ENCODE measurements at places on chromosomes 11 and 22. TPM values are rescaled to one million over a fixed set of nuclear protein-coding genes. Genes with fewer than 3 reads are reported as not detected.
A peak's percentile ranks its signal among the peaks of the same experiment; 100 is the strongest.

GRCh38 chr11:12981676-12982522 lies 27.2 kb upstream of the RASSF10 start:
- H3K36me3 ChIP-seq, result no peaks in the 10 kb centered on the region
- DNase-seq, result peak; percentile 13
- H3K27me3 ChIP-seq, result peaks cover 32% of the 10 kb centered on the region

DNA sequence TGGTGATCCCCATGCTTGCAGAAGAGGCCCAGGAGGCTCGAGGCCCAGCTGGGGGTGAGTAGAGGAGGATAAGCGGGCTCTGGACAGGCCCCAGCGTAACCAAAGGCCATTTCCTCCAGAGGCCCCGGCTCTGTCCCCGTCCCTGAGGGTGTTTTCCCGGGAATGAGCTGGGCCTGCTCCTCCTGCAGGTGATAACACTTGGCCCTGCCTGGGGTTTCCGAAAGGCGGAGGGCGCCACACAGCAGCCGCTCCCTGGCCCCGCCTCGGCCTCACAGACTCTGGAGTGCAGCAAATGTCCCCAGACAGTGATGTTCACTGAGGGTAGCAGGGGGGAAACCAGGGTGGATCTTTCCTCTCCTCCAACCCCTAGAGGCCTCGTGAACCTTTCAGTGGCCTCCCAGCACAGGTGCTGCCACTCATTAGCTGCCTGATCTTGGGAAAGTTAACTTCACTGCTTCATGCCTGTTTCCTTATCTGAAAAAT lies 10.5 kb upstream of the MGAT3 start:
- no peak overlapping the region for H3K4me3 ChIP-seq
- H3K27me3 ChIP-seq, result no peaks in the 10 kb centered on the region
- H3K36me3 ChIP-seq, result no peaks in the 10 kb centered on the region
- H3K27ac ChIP-seq, result no peak overlapping the region

- H3K27me3 ChIP-seq, result no peaks in the 10 kb centered on the region
- no peaks in the 10 kb centered on the region for H3K36me3 ChIP-seq
- no peak for DNase-seq
- no peak overlapping the region for H3K27ac ChIP-seq
Measured at GRCh38 chr22:40211476-40212054, 33.8 kb downstream of the TNRC6B start.

Gene TNNT3
- not detected for total RNA-seq

DNA sequence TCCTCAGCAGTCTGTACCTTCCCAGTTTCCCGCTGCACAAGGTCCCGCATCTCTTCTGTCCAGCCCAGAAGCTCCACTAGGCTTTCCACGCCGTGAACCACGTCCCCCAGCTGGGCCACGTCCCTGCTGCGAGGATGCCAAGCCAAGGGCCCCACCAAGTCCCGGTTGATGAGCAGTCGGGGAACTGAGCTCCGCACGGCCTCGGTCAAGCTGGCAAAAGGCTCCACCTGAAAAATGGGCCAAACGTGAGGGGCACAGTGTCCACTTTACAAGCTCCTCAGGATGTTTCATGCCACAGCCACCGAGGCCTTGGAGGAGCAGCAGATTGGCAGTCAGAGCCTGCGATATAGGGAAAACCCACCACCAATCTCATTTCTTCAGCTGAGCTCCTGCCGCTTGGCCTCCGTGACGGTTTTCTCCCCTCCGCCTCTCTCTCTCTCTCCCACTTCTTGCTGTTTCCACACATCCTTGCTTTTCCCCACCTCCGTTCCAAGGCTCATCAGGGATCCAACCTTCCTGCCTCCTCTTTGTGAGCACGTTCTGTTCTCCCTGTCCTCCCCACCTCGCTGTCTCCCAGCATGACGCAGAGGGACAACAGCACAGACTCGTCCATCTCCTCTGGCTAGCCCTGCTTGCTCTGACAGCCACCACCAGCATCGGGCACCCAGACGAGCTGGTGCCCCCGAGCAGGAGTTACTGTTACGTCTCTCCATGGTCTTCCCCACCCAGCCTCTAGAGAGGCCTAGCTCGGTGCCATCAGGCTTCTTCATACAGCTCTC lies 11.5 kb downstream of the RIC8A start:
- peaks cover 17% of the 10 kb centered on the region for H3K36me3 ChIP-seq
- DNase-seq, result no peak
- H3K4me1 ChIP-seq, result peaks cover 10% of the 10 kb centered on the region
- H3K4me3 ChIP-seq, result no peak overlapping the region
- no peaks in the 10 kb centered on the region for H3K27me3 ChIP-seq

- DNase-seq, result no peak
- H3K36me3 ChIP-seq, result no peaks in the 10 kb centered on the region
- H3K27me3 ChIP-seq, result no peaks in the 10 kb centered on the region
Measured at GRCh38 chr11:65486570-65487466, 12.0 kb upstream of the MALAT1 start.

GRCh38 chr11:113542420-113542819 lies 67.2 kb upstream of the DRD2 start:
- H3K4me3 ChIP-seq, result no peak overlapping the region
- H3K36me3 ChIP-seq, result no peaks in the 10 kb centered on the region
- DNase-seq, result no peak
- no peaks in the 10 kb centered on the region for H3K27me3 ChIP-seq

DNA sequence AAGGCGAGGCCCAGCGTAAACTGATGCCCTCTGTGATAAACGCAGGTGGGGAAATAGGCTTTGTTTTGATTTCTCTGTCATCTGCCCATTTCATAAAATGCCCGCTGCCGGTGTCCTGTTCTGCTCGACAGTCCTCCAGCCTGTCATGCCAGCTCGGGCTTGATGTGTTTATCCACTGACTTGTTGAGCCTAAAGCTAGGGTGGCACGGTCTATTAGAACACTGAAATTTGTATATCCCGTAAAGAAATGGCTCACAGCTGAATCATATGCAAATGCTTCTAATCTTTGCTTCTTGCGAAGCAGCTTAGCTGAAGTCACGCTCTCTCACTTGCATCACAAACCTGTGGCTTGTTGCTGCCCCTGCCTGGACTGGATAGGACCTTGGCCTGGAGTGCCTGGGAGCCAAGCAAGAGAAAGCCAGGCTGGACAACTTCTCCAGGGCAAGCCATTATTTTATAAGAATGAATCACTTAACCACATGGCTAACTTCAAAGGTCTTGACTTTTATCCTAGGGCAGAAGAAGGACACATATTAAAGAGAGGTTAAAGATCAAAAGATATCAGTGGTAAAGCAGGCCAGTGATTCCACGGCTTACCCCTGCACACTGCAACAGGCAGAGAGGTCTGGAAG lies 33.1 kb downstream of the EHF start:
- DNase-seq, result peak; percentile 98
- no peaks in the 10 kb centered on the region for H3K27me3 ChIP-seq
